ENCODE measurements at places on chromosomes 7 and 10.

- DNase-seq = no peak
Observed at GRCh38 chr7:1377111-1377909, 82.0 kb downstream of the MICALL2 start.

DNA sequence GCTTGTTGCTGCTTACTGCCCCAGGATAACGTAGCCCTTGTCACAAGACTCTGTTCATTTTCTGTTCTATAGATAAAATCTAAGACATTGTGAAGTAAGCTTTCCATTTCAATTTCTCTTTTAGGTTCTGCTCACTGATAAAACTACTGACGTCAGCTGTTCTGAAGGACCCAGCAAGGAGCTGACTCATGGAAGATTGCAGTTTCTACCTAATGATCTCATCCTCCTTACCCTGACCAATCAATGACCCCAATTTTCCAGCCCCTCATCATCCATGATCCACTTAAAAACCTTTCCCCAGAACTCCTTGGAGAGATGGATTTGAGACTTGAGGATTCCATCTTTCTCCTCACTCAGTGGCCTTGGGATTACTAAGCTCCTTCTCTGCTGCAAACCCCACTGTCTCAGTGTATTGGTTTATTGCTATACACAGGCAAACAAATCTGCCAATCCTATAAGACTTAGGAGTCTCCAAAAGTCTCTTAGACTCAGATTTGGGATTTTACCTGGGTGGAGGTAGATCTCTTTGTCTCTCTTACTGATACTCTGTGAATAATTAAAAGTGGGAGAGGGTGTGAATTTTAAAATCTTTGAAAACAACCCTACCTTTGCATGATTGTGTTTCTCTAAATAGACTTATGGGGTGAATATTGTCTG is 109.2 kb upstream of the TRIM24 start:
- DNase-seq = no peak

DNA sequence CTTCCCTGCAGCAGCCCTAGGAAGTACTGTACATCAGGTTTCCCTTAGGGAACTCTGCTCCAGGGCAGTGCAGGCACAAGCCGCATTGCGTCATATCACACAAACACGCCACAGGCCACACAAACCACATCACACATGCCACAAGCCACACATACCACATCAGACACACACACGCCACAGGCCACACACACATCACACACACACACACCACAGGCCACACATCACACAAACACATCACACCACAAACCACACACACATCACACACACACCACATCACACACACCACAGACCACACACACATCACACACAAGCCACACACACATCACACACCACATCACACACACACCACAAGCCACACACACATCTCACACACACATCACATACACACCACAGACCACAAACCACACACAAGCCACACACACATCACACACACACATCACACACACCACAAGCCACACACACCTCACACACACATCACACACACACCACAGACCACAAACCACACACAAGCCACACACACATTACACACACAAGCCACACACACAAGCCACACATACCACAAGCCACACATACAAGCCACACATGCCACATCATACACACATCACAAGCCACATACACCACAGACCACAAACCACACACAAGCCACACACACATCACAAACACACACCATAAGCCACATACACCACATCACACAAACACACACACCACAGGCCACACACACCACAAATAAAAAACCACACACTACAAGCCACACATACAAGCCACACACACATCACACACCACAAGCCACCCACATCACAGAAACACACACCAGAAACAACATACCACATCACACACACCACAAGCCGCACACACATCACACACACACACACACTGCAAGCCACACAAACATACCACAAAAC is 53.4 kb downstream of the TMEM209 start:
- DNase-seq = peak; percentile 62

GRCh38 chr7:54788664-54789063 is 29.7 kb upstream of the SEC61G start:
- DNase-seq = no peak

GRCh38 chr7:20504060-20504459 is 111.4 kb upstream of the ABCB5 start:
- DNase-seq = no peak

GRCh38 chr10:96986200-96986856 is 154.2 kb downstream of the LCOR start:
- no peak for DNase-seq

DNA sequence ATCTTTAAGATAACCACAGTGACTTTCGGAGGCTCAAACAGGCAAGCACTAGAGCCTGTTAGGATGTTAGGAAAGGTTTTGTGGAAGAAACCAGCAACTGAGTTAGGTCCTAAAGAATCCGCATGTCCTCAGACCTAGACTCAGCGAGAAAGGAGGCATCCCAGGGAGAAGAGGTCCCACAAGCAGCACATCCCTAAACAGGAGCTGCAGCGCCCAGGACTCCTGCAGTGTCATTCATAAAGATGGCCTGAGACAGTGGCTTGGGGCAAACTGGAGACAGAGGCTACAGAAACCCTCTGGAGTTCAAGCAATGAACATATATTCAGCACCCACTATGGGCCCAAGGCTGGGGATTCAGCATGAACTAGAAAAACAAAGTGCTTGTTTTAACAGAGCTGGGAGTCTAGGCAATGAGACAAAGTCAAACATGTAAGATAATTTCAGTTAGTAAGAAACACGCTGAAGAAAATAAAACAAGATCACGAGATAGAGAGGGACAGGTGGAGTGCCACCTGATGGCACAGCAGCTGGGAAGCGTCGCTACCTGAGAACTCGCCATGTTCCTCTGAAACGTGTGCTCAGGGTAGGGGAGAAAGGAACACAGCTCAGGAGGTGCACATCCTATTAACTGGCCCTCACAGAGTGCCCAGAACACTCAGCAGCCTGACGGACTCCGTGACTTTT is 48.1 kb downstream of the PARD3 start:
- DNase-seq = no peak

DNA sequence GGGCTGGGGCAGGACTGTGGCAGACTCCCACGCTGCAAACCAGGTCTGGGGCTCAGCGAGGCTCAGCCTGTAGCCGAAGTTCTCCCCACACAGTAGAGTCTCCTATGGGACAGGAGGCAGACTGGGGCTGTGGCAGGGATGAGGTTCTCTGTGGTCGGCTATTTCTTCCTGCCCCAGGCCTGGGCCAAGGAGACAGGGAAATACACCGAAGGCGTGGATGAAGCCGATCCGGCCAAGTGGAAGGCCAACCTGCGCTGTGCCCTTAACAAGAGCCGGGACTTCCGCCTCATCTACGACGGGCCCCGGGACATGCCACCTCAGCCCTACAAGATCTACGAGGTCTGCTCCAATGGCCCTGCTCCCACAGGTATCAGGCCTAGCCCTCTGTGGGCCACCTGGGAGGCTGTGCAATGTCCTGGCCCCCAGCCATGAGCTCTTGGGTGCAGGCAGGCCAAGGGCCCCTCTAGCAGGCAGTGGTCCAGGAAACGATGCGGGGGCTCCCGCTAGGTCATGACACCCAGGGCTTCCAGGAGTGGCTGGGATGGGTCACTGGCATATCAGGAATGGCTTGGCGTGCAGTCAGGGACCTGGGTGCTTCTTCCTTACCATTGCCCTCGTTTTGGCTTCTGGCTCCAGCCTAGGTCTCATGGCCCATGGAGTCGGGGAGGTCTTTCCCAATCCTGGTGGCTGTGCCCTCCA is 8.1 kb downstream of the IRF5 start:
- no peak for DNase-seq

- DNase-seq = no peak
Observed at GRCh38 chr7:78218051-78218450, 419.5 kb downstream of the PHTF2 start.

- DNase-seq = no peak
Observed at GRCh38 chr7:99709260-99709659, 25.7 kb downstream of the CYP3A7 start.

DNA sequence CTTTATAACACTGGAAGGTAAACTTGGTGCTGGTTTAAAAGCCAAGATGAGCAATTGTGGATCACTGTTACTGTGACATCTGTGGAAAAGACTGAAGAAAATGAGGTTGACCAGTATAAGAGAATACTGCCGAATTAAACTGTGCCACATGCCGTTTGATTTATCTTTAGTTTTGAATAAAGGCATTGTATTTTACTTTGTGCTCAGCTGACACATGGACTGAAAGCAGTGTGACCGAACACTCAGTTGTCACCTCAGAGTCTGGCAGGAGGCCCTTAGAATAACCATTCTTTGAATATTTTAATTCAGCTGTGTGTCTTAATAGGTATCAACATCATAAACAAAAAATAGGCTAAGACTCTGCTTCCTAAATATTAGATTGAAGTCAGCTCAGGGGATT is 133.7 kb upstream of the GJD4 start:
- no peak for DNase-seq

GRCh38 chr7:27179030-27179429 is 4.9 kb upstream of the HOXA10 start:
- no peak for DNase-seq

DNA sequence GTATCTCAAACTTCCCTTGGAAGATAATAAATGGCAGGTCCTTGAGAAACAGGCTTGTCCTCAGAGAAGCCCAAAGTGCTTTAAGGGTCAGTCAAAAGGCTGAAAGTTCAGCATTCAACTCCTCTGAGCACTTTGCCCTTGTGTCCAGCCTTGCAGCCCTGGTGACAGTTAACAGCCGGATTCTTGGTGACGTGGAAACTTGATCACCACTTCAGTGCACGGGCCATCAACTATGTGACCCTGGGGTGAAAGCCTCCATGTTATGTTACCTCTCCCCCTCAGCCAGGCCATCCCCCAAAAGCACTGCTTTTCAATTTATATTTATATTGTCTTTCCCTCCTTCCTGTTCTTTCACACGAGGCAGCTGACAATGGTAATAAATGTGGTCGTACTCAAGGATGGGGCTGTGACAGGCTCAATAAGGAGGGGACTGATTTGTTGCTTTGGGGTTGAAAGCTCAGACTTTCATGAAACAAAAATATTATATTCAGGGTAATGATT is 164.0 kb upstream of the NRP1 start:
- no peak for DNase-seq

GRCh38 chr7:146235195-146235594 is 118.6 kb downstream of the CNTNAP2 start:
- no peak for DNase-seq

Data from stimulated activated effector memory CD8-positive, alpha-beta T cell treated with anti-CD3 and anti-CD28 coated beads, Interleukin-12 subunit alpha, Interleukin-12 subunit beta, amount 100 ng/mL, for 72 hours (primary cell).